ENCODE measurements at places on chromosomes 3 and 15.
A peak's percentile ranks its signal among the peaks of the same experiment; 100 is the strongest.

GRCh38 chr3:108724101-108724500 lies 33.1 kb downstream of the RETNLB start:
- no peak for DNase-seq

- DNase-seq: no peak
These were observed 60.5 kb downstream of the ITGB5 start for GRCh38 chr3:124826703-124827102.

- peak; percentile 72 for DNase-seq
These were observed 103.1 kb downstream of the HCN4 start for GRCh38 chr15:73265536-73266153.

DNA sequence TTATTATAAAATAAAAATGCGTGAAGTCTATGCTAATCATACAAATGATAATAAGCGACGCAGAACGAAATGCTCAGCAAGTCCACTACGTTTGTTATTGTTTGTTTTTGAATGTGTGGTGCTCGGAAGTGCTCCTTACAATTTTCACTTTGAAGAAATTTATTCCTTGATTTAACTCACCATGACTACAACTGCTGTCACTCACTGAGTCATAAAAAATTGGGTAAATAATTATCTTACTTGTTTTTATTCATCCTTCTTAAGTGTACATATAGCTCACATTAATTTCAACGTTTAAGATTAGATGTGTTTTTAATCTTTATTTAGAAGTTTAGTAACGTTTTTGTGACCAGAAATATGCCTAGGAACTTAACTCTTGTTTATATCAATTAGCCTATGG lies 66.7 kb upstream of the NANOGP8 start:
- DNase-seq: no peak

GRCh38 chr15:65740148-65740547 lies 51.9 kb downstream of the DENND4A start:
- no peak for DNase-seq

DNA sequence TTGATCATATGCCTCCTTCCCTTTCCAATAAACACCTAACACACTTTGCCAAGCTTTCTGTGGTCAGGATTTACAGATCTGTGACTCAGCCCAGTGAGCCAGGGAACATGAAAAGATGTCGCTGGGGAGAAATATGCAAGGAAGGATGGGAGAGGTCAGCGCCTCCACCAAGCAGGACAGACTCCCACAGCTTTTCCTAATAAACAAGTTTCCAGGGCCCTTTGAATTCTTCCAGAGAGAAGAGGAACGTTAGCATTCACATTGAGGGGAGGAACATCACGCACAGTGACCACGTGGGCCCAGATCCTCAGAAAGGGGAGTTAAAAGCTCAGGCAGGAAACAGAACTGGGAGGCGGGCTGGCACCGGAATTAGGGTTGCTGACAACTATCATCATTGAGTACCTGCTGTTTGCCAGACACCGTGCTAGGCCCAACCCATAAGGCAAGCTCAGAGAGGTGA lies 33.3 kb upstream of the MRPS22 start:
- DNase-seq: no peak

- no peak for DNase-seq
These were observed 944.7 kb downstream of the MCTP2 start for GRCh38 chr15:95175914-95176658.

GRCh38 chr3:164365242-164365641 lies 713.1 kb downstream of the SI start:
- DNase-seq: no peak

GRCh38 chr3:38268522-38268921 lies 2.9 kb downstream of the SLC22A13 start:
- DNase-seq: no peak

DNA sequence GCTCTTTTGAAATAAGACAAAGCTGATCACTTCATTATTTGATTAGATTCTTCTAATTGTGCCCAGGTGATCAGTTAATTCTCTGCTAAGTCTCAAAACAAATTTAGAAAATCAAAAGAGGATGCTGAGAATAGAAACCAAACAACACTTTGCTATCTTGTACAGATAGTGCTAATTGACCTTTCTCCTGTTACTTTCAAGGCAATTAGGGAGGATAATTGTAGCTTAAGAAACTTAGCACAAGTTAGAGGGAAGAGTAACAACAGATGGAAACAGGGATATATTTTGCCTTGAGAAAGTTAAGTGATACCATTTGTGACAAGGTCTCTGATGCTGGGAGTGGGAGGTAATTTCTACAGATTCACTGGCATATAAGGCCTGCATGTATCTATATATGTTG lies 344.8 kb upstream of the GRM7 start:
- DNase-seq: no peak

DNA sequence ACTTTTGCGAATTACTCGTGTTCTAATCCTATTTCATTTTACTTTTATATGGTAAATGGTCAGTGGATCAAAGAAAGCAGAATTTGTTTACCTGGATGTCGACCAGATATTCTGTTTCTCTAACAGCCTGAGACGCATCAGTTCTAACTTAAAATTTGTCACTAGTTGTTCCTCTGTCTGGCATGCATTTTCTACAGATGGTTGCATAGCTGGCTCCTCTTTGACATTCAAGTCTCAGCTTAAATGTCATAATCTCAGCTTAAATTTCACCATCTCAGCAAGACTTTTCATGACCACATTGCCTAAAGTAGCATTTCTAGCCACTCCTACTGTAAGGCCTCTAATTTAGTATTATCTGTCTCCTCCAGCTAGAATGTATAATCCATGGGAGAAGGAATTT lies 609.3 kb downstream of the AGBL1 start:
- no peak for DNase-seq

DNA sequence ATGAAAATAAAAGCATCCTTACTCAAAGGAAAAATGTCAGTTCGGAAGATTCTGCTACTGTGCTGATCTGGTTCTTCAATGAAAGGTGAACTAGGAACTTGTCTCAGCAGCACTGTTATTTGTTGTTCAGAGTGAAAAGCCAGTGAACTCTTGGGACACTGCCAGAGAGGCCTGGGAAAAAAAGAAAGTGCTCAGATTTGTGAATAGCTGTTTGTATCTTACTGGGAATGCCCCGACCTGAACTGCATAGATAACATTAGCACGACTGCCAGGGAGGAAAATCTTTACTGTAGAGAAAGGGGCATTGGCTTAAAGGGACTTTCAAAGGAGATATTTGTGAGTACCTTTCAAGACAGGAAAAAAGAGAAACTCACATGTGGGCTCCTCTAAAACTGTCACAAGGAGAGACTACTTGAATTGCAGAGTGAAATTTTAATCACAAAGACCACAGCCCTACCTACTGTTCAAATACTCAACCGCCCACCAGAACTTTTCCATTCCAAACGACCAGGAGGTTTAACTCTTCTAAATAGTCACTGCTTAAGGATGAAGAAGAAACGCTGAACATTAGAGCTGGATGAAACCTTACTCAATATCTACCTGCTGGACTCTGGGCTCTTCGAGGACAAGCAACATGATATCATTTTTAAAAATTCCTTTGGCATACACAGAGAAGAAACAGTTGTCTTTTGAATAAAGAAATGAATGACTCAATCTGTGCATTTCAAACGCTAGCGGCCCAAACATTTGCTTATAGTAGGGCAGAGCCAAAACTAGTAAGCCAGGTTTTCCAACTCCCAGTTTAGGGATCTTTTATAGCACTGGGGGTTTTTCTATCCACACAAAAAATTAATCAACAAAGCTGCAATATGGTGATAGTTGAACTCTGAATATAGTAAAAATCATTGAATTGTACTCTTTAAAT lies 13.4 kb downstream of the TAMM41 start:
- DNase-seq: peak; percentile 66

DNA sequence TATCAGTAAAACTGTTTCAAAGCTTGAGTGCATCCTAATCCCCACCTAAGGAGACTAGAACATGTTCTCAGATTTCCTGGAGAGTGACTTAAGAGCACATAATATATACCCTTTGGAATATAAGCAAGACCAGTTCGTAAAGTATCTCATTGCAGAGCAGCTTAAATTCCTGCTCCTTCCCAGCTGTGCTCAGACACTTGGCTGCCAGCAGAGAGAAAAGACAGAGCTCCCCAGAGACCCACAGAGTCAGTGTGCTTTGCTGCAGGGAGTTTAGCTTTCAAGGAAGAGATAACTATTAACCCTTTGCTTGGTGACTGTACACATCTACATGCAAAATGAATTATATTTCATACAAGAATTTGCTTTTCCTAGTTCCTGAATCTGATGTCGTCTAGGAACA lies 338.1 kb upstream of the ARHGEF26 start:
- peak; percentile 84 for DNase-seq

GRCh38 chr3:169694117-169694516 lies 30.6 kb upstream of the MECOM start:
- no peak for DNase-seq

GRCh38 chr3:191139736-191140135 lies 59.3 kb upstream of the OSTN start:
- no peak for DNase-seq

Measured in stomach (tissue), 19 donors.